Activated T-cell treated with anti-CD3 and anti-CD28 coated beads for 1 hour (primary cell): ENCODE measurements at places on chromosomes 1 and 21.

DNA sequence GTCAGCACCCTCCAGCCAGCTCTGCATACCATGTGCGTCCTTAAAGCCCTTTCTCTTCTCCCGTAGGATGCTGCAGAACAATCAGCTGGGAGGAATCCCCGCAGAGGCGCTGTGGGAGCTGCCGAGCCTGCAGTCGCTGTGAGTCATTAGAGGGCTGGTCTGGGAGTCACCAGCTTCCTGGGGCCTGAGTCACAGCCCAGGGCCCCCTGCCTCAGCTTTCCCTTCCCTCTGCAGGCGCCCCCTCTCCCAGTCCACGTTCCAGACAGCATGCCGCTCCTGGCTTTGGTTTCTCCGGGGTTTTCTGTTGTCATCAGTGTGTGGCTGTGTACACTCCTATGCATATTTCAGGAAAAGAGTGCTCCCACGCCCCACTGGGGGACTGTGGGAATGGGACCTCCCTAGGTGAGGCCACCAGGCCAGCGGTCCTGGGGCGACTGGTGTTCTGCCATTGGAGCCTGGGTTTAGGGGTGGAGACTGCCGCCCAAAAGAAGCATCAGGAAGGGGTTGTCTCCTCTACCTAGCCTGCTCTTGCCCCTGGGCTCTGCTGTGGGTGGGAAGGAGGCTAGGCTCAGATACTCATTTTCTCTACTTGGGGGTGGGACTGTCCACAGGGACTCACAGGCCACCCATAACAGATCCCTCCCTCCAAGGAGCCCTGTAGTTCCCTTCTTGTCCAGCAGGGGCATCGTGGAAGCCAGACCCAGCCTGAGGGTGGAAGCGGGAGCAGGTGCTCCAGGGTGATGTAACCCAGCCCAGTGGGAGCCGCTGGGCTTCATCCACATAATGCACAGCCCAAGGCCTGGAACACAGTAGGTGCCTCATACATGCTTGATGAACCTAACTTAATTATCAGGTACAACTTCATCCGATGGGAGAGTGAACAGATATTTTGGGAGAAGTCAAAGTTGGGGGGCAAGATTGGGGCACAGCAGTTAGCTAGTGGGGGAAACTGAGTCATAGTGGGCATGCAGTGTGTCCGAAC is 42.5 kb downstream of the LGR6 start:
- peak; percentile 49 for DNase-seq

- no peak for DNase-seq
Observed at GRCh38 chr1:181259026-181259745, 170.7 kb downstream of the IER5 start.

GRCh38 chr1:117985239-117985638 is 55.7 kb downstream of the WDR3 start:
- no peak for DNase-seq

- DNase-seq, result no peak
Observed at GRCh38 chr1:70847013-70847412, 200.6 kb downstream of the PTGER3 start.

- DNase-seq, result no peak
Observed at GRCh38 chr1:119987112-119987511, 82.3 kb downstream of the NOTCH2 start.

GRCh38 chr1:232725305-232726047 is 79.7 kb upstream of the MAP10 start:
- no peak for DNase-seq

GRCh38 chr1:84236256-84236655 is 65.3 kb upstream of the SAMD13 start:
- DNase-seq, result no peak

DNA sequence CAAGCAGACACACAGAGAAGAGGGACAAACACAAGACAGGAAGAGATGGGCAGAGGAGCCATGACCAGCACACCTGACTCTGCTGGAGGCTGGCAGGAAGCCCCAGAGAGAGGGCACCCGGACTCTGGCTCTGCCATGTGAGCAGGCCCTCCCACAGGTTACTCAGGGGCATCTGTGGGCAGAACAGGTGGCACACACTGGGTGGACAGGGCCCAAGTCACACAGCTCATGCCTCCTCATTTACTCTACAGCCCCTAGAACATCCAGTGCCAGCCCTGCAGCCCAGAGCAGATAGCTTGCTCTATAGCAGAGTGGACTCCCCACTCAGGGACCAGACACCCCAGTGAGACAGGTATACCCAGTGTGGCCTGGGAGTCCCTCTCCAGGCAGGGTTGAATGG is 28.7 kb downstream of the PACC1 start:
- DNase-seq, result no peak

DNA sequence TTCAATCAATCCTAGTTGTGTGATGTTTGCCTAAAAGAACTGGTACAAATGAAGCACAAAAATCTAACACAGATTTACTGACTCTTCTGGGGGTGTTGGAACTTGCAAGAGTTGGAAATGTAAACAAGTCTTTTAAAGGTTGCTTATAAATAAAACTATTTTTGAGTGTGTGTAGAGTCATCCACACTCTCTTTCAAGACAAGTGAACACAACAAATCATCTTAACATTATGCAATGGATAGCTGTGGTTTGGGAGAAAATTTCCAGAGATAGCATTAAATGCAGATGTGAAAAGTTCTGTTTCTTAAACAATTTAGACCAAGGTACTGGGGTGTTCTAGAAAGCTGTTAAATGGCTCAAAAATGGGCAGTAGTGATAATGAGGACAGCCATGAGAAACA is 28.7 kb downstream of the C1orf87 start:
- DNase-seq, result no peak
